ENCODE measurements at places on chromosomes 3 and 15. TPM values are rescaled to one million over a fixed set of nuclear protein-coding genes. Genes with fewer than 3 reads are reported as not detected.

DNA sequence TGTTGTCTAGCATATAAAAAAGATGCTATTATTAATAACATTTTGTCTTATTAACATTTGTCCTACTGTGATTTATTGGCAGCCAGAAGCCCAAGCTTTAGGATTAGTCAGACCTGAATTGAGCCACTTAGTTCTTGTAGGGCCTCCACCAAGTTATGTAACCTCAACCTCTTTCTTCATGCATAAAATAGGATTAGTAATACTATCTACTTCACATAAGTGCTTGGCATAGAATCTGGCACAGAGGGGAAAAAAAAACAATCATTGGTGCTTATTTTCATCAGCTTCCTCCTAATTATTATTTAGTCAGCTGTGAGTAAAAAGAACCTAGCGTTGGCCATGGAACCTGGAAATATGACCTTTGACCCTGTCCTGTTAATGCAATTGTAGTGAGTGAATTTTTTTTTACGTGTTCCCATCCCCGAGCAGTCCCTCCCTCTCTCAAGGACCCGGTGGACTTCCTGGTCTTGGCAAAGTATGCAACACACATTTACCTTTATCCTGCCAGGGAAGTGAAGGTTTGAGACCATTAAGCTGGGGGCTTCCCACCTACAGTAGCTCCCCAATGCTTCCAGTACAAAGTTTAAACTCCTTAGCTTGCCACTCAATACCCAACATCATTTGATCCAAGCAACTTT, 136.8 kb downstream of the FHIT start:
- H3K27ac ChIP-seq, result no peak overlapping the region
- H3K4me1 ChIP-seq, result no peaks in the 10 kb centered on the region
- H3K27me3 ChIP-seq, result no peaks in the 10 kb centered on the region
- no peak for DNase-seq
- H3K4me3 ChIP-seq, result no peak overlapping the region

- H3K36me3 ChIP-seq, result no peaks in the 10 kb centered on the region
- DNase-seq, result no peak
- H3K27ac ChIP-seq, result no peak overlapping the region
- no peaks in the 10 kb centered on the region for H3K4me1 ChIP-seq
- H3K27me3 ChIP-seq, result no peaks in the 10 kb centered on the region
Observed at GRCh38 chr3:197169028-197169427, 129.4 kb downstream of the DLG1 start.

DNA sequence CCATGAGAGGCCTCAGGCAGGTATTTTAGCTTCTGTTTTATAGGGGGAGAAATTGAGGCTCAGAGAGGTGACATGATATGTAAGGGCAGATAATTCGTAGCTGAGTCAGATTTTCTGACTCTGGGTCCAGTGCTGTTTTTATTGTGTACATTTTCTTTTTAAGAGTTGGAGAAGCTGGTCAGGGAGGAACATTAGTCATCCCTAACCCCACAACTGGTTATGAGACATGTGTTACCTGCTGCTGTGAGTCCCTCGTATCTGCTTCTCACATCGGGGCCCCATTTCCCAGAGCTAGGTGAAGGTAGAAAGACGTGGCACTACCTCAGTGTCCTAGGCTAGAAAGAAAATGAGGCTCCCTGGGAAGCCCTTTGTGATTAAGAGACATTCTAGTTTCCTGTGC, 28.6 kb downstream of the GALNT15 start:
- H3K36me3 ChIP-seq, result no peaks in the 10 kb centered on the region
- H3K4me3 ChIP-seq, result no peak overlapping the region
- DNase-seq, result no peak
- H3K4me1 ChIP-seq, result no peaks in the 10 kb centered on the region

GRCh38 chr3:60743631-60744164, 507.6 kb downstream of the FHIT start:
- no peak overlapping the region for H3K4me3 ChIP-seq
- no peaks in the 10 kb centered on the region for H3K27me3 ChIP-seq
- H3K36me3 ChIP-seq, result no peaks in the 10 kb centered on the region
- DNase-seq, result no peak

- no peak overlapping the region for H3K4me3 ChIP-seq
- no peaks in the 10 kb centered on the region for H3K27me3 ChIP-seq
- DNase-seq, result no peak
Observed at GRCh38 chr3:127784865-127785710, 37.2 kb downstream of the MGLL start.

- no peaks in the 10 kb centered on the region for H3K36me3 ChIP-seq
- H3K4me1 ChIP-seq, result peaks cover 32% of the 10 kb centered on the region
- H3K27me3 ChIP-seq, result no peaks in the 10 kb centered on the region
- no peak for DNase-seq
- no peak overlapping the region for H3K4me3 ChIP-seq
Observed at GRCh38 chr3:177150970-177151627, 46.2 kb downstream of the TBL1XR1 start.

GRCh38 chr15:82742134-82742533, 32.5 kb upstream of the AP3B2 start:
- H3K36me3 ChIP-seq, result no peaks in the 10 kb centered on the region
- no peak for DNase-seq
- no peak overlapping the region for H3K27ac ChIP-seq
- no peak overlapping the region for H3K4me3 ChIP-seq
- H3K4me1 ChIP-seq, result no peaks in the 10 kb centered on the region

DNA sequence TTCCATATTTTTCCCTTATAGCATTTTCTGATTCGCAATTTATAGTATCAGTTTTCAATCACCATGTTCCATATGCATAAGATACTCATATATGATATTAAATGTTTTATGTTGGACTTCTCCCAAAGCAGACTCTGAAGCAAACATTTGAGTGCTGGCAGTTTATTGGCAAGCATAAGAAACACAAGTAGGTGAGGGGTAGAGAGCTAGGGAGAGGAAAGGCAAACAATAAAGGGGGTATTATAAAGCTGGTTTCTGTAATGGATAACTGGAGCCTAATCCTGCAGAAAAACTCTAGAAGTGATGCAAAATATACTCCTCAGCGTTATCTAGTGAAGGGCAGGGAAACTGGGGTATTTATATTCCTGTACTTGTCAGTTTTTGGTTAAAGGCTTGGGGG, 491.5 kb upstream of the TGFBR2 start:
- no peaks in the 10 kb centered on the region for H3K4me1 ChIP-seq
- H3K27ac ChIP-seq, result no peak overlapping the region
- H3K27me3 ChIP-seq, result no peaks in the 10 kb centered on the region

TMC3 gene
- not detected for total RNA-seq

ADIPOQ gene
- total RNA-seq, result not detected

CCR8 gene
- 5.3 TPM for total RNA-seq

AADAC gene
- not detected for total RNA-seq
